ENCODE measurements at places on chromosomes 4 and X. TPM values are rescaled to one million over a fixed set of nuclear protein-coding genes. Genes with fewer than 3 reads are reported as not detected.

Gene GAB1
- total RNA-seq, result 10.4 TPM

Gene NLRP2B
- total RNA-seq, result not detected

Gene OTC
- total RNA-seq, result not detected

Gene HEPH
- 0.11 TPM for total RNA-seq

Gene UGT2B7
- not detected for total RNA-seq

Gene RNF128
- 2.8 TPM for total RNA-seq

Gene SOD3
- total RNA-seq, result not detected

Gene PNMA6A
- 0.32 TPM for total RNA-seq

Gene PHOX2B
- total RNA-seq, result not detected

Gene GABRG1
- total RNA-seq, result not detected

Gene S100P
- total RNA-seq, result 1.1 TPM

Gene ALB
- total RNA-seq, result not detected

Gene CACNA1F
- not detected for total RNA-seq

Gene IGSF1
- not detected for total RNA-seq

Gene DIAPH2
- total RNA-seq, result 12.2 TPM

Gene ZDHHC15
- not detected for total RNA-seq

Gene CTAG2
- not detected for total RNA-seq

Gene GAB3
- 0.14 TPM for total RNA-seq

Gene ZRSR2
- total RNA-seq, result 5.7 TPM

Gene NWD2
- not detected for total RNA-seq

Gene CFAP99
- not detected for total RNA-seq

Gene CTPS2
- 13.2 TPM for total RNA-seq

Gene LRIT3
- total RNA-seq, result not detected

Gene CABS1
- not detected for total RNA-seq

Gene HELQ
- 8.7 TPM for total RNA-seq

Gene LRRC66
- total RNA-seq, result 0.10 TPM

Gene FAM149A
- total RNA-seq, result 0.85 TPM

Gene GPM6B
- total RNA-seq, result 0.17 TPM

Gene SMIM14
- 10.4 TPM for total RNA-seq

Gene LRP2BP
- total RNA-seq, result 0.14 TPM

Gene IKBKG
- total RNA-seq, result 21.7 TPM

Gene FDCSP
- not detected for total RNA-seq

Gene TRIM60
- total RNA-seq, result not detected

Gene PNMA5
- not detected for total RNA-seq

Gene RPA4
- total RNA-seq, result 0.44 TPM

Gene MAB21L2
- total RNA-seq, result not detected

Data from foreskin keratinocyte (primary cell).